Activated naive CD8-positive, alpha-beta T cell treated with anti-CD3 and anti-CD28 coated beads, Interleukin-2, amount 50 U/mL, for 24 hours (primary cell): ENCODE measurements at places on chromosomes 16 and 17.

GRCh38 chr17:79573196-79573896 lies 37.5 kb downstream of the RBFOX3 start:
- peaks cover 2% of the 10 kb centered on the region for H3K27me3 ChIP-seq
- no peak overlapping the region for H3K27ac ChIP-seq
- H3K4me1 ChIP-seq: no peaks in the 10 kb centered on the region

DNA sequence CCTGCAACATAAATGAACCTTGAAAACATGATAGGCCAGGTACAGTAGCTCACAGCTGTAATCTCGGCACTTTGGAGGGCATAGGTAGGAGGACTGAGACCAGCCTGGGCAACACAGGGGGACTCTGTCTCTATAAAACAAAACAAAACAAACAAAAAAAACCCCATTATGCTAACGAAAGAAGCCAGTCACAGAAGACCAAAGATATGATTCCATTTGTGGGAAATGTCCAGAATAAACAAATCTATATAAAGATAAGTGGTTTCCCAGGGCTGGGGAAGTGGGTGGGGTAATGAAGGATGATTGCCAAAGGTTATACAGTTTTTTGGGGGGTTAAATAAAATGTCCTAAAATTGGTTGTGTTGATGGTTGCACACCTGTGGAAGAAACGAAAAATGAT lies 36.5 kb upstream of the SIAH1 start:
- H3K4me3 ChIP-seq: no peak overlapping the region
- H3K27ac ChIP-seq: no peak overlapping the region
- peaks cover 4% of the 10 kb centered on the region for H3K4me1 ChIP-seq
- no peaks in the 10 kb centered on the region for H3K27me3 ChIP-seq
- no peaks in the 10 kb centered on the region for H3K36me3 ChIP-seq
- no peak for DNase-seq

DNA sequence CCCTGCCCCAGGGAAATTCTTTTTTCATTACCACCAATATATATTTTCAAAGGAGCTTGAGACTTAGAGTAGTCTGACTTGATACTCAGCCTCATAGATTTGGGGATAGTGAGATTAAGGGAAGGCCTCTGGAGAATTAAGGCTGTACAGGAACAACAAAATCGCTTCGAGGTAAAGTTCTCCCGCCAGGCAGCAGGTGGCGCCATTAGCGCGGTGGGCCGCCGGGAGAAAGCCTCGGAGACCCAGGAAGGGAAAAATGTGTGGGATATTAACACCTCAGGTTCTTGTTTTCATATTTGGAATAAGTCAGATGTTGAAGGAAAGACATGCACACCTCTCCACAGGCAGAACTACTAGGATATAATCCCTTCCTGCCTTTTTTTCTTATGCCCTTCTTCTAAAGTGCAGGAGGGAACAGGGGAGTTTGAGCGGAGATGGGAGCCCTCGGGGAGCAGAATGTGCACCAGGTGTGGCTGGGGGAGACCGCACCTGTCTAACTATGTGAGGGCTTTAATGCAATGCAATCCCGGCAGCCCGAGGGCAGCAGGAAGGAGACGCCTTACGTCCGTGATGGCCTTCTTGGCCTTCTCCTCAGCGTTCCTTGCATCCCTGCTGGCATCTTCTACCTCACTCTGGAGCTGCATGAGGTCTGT lies 25.9 kb downstream of the MYH3 start:
- no peaks in the 10 kb centered on the region for H3K4me1 ChIP-seq
- H3K36me3 ChIP-seq: peaks cover 31% of the 10 kb centered on the region
- peak; percentile 40 for DNase-seq
- H3K27me3 ChIP-seq: no peaks in the 10 kb centered on the region

DNA sequence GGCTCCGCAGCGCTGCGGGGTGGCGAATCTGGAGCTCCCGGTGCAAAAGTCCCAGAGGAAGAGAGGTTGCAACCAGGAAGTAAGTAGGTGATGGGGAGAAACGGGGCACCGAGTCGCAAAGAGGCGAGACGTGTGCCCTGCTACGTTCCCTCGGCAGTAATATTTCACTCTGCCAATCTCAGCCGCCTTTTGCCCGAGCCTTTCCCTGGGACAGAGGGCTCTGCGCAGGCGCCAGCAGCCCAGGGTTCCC lies at the start of gene NR1D1:
Gene NR1D1, minus strand, starts transcription at position 171 of the 250 bp plus-strand sequence. CDS start 495 bp downstream, outside the sequence.
- peak within 1 kb of the TSS; percentile 92 for H3K4me3 ChIP-seq
- no peak for DNase-seq
- H3K27ac ChIP-seq: peak within 1 kb of the TSS; percentile 98
- H3K4me1 ChIP-seq: peaks cover 92% of the 10 kb centered on the region
- H3K27me3 ChIP-seq: no peaks in the 10 kb centered on the region
- H3K36me3 ChIP-seq: peaks cover 17% of the 10 kb centered on the region

- peaks cover 6% of the 10 kb centered on the region for H3K4me1 ChIP-seq
- H3K36me3 ChIP-seq: no peaks in the 10 kb centered on the region
- peak within 1 kb of the TSS; percentile 54 for H3K27ac ChIP-seq
- peaks cover 3% of the 10 kb centered on the region for H3K27me3 ChIP-seq
- H3K4me3 ChIP-seq: peak within 1 kb of the TSS; percentile 16
These were observed at the start of gene TNFRSF17 for GRCh38 chr16:11964761-11965551. TSS of gene TNFRSF17 (plus strand) at chr16:11965210. CDS start at chr16:11965325, 115 bp downstream.
